Activated naive CD4-positive, alpha-beta T cell treated with anti-CD3 and anti-CD28 coated beads, Interleukin-2, amount 50 U/mL, for 72 hours (primary cell): ENCODE measurements at places on chromosomes 1 and 21.

- no peak for DNase-seq
Observed at GRCh38 chr1:93004566-93005251, 43.4 kb upstream of the DIPK1A start.

- no peak for DNase-seq
Observed at GRCh38 chr1:116228511-116228910, 117.3 kb downstream of the MAB21L3 start.

- no peak for DNase-seq
Observed at GRCh38 chr1:924656-925560, 1.2 kb downstream of the SAMD11 start.

GRCh38 chr21:31279986-31280385, 64.1 kb downstream of the TIAM1 start:
- DNase-seq = no peak

DNA sequence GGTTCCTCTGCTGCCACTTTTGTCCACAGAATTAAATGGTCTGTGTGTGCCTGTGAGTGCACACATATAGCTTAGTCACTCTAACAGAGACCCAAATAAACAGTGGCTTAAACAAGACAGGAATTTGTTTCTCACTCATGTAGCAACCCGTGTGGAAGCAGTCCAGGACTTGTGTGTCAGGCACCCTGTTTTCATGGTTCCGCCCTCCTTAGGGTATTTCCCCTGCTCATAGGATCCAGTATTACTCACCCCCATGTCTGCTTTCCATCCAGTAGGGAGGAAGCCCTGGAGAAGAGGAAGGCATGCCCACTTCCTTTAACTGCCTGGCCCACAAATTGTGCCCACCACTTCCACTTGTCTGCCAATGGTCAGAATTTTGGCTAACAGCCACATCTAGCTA, 41.3 kb upstream of the TACSTD2 start:
- DNase-seq = no peak

DNA sequence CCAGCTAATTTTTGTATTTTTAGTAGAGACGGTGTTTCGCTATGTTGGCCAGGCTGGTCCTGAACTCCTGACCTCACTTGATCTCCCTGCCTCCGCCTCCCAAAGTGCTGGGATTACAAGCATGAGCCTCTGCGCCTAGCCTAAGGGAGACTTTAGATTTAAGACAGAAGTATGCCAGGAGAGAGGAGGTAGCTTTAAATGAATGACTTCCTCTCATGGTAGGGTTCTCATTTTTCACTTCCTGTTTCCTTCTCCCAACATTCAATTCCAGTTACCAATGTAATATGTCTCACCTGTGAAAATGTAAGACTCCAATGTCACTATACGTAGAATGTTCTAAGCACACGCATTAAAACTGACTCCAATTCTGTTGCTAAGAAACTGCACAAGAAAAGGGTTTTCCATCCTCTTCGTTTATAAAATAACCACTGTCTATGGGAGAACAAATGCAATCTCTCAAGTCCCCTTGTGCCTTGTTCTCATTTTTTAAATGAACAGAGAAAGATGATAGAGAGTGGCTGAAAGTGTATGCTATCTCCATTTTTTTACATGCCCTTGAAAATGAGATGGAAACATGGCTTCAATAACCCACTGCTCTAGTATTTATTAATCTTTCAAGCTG, 140.0 kb downstream of the SLC45A1 start:
- no peak for DNase-seq

- DNase-seq = no peak
Observed at GRCh38 chr1:212446333-212446732, 13.6 kb downstream of the NENF start.

DNA sequence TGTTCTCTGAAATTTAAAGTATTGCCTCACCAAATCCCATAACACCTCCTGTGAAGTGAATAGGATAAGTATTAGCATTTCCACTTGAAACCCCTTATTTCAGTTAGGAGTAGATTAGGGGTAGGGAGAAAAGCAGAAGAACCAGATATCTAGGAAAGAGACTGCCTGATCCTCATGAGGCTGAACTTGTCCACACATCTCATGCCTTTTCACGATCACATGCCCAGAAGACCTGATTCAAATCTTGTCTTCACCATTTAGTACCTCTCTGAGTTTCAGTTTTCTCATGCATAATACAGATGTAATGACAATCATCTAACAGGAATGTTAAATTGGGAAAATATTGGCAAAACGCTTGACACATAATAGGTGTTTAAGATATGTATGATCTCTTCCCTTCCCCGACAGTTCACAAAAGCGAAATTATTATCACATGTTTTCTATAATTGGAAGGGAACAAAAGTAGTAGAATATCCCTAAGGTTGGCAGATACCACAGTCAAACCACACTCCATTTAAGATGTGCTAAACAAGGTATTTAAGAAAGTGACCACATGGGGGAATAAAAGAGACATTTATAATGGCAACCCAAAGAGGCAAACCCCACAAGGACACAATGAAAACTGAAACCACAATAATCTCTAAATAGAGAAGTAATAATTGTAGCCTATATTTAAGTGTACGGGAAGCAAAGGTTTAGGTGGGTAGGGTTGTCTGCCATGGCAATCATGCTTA, 25.2 kb downstream of the GFI1 start:
- no peak for DNase-seq

DNA sequence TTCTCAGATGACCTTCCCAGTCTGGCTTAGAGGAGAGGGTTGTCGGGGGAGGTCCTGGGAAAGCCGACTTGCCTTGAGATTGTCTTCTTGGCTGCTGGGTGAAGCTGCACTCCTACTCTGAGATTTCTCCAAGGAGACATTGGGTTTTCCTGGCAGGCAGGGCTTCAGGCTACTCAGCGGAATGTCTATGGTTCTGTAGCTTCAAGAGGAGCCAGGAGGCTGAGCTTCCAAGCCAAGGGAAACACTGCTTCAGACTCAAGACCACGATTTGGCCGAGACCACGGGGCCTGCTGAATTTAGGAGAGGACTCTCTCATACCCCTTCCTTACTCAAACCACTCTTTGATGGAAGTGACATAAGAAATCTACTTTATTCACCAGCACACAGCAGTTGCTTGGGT, 67.8 kb downstream of the NTMT2 start:
- DNase-seq = no peak

DNA sequence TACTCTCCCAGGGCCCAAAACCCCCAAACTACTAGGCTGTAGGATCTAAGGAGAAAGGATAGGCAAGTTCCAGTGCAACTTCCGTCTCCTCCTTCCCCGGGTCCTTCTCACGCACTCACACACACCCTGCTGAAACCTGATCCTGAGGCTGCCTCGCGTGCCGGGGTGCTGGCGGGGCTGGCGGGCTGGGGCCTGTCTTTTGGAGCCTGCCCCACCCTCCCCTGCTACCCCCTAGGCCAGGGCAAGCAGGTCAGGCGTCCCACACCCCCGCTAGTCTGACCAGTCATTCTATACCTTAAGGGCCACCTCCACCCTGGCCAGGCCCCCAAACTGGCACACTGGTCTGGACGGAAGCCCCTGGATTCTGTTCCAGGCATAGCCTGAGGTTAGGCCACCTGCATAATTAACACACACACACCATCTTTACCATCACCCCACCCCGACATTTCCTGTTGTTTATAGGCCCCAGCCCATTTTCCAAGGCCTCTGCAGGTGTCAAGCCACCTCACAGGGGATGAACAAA, 48.3 kb upstream of the ARTN start:
- no peak for DNase-seq

DNA sequence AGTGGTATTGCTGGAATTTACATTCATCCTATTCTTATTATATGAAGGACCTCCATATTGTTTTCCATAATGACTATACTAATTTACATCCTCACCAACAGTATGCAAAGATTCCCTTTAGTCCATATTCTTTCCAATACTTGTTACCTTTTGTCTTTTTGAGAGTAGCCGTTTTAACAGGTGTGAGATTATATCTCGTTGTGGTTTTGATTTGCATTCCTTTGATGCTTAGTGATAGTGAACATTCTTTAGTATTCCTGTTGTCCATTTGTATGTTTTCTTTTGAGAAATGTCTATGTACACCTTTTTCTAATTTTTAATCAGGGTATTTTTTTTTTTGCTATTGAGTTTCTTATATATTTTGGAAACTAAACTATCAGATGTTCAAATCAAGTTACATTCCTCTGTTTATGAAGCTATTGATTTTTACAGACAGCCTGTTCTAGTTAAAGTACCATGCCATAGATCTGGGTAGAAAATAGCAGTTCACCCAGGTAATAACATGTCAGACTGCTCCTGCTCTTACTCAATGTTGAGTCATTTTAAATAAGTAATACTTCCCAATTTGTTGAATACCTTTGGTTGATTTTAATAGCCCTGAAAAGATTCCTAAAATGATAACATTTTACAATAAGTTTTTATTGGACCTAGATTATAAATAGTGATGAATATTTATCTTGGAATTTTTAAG, 1108.7 kb downstream of the NCAM2 start:
- DNase-seq = no peak

- no peak for DNase-seq
Observed at GRCh38 chr1:97999320-97999719, 78.5 kb upstream of the DPYD start.

- no peak for DNase-seq
Observed at GRCh38 chr1:111236806-111237205, 9.3 kb downstream of the CHI3L2 start.

GRCh38 chr1:173201969-173202368, 5.2 kb downstream of the TNFSF4 start:
- no peak for DNase-seq

DNA sequence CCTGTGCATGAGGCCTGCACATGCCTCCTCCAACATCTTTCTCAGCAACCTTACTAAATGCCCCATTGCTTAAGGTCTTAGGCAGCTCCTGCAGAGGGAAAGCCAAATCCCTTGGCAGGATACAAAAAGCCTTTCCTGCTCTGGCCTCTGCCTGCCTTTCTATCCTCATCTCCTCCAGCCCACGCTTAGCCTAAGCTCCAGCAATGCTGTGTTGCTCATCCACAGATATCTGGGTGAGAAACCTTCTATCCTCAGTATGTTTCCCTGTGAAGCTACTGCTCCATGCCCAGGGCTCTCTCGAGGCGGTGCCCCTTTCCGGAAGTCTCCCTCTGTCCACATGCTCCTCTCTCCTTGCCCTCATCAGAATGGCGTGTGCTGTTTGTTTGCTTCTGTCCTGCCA, 37.0 kb upstream of the CCSAP start:
- DNase-seq = no peak

DNA sequence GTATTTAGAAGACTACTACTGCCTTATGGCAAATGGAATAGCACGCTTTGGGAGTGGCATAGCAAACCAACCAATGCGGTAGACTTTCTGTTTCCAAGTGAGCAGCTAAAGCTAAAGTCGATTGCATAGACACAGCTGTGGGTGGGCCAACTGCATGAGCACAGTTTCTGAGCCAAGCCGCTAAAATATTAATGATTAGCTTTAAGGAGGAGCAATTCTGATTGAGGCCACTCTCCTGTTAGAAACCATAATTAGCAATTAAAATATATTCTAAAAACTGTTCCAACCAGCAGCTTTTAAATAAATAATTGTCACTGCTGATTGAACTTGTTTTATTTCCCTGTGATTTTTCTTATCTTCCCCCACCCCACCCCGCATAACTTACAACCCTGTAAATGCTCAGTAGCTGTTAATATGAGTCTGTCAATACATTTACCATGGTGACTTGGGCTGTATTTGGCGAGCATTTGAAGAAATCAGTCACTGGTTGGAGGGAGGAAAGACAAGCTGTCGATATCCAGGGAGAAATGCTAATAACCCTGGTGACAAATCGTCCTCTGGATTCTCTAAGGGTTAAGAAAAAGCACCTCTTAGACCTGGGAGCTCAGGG, 32.2 kb downstream of the RNF220 start:
- no peak for DNase-seq

- DNase-seq = no peak
Observed at GRCh38 chr1:244344001-244344400, 107.7 kb downstream of the ADSS2 start.

GRCh38 chr1:107767156-107767582, 197.8 kb downstream of the VAV3 start:
- DNase-seq = no peak

GRCh38 chr1:15346346-15347030, 63.2 kb upstream of the EFHD2 start:
- no peak for DNase-seq

GRCh38 chr1:89727517-89728312, 93.1 kb upstream of the LRRC8D start:
- DNase-seq = no peak

DNA sequence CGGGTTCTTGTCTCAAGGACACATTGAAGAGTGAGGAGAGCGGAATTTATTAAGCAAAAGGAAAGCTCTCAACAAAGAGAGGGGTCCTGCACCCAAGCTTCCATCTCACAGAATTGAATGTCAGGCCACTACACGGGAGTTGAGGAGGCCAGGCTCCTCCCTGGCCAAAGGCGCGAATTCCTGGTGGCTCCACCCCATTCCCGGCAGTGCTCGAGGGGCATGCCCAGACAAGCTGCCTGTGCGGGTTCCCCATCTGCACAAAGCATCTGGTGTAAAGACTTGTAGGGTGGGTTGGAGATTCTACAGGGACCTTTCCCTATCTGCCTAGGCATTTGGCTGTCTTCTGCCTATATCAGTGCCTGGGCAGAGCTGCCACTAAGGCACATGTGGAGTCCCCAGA, 648.5 kb upstream of the PKN2 start:
- no peak for DNase-seq

- DNase-seq = peak; percentile 42
Observed at GRCh38 chr1:7919880-7920279, 20.8 kb downstream of the TNFRSF9 start.

DNA sequence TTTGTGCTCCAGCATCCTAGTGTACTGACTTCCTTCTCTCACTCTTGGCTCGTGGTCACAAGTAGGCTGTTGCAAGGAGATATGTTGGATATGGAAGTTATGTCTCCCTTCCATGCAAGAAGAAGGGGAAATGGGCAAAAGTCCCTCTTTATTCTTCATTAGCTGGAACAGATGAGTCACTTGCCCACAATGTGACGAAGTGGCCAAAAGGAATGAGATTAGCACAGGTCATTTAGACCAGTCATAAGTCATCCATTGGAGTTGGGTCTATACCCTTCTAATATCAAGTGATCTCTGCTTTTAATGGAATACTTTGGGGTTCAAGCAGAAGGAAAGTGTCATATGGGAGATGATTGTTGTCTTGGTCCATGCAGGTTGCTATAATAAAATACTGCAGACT, 91.2 kb upstream of the NGF start:
- no peak for DNase-seq

GRCh38 chr1:216221260-216221700, 202.0 kb downstream of the USH2A start:
- DNase-seq = peak; percentile 4

DNA sequence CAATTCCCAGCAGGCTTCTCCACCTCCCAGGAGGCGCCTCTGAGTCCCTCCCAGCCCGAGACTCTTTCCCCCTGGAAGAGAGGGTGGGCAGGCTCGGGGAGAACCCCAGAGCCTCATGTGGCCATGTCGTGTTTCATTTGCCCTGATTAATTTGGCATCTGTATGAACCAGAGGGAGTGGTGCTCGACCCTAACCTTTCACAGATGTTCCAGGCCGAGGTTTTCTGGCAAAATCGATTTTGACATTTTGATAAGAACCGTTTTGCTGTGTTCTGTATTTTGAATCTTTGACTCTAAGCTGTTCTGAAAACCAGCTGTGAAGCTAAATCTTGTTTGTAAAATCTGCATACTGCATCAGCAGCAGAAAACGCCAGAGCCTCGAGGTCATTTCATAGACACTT, 367.4 kb downstream of the CAMTA1 start:
- DNase-seq = no peak
